ENCODE measurements at places on chromosomes 5 and 9. TPM values are rescaled to one million over a fixed set of nuclear protein-coding genes. Genes with fewer than 3 reads are reported as not detected.

GRCh38 chr5:54279960-54280359, 30.4 kb downstream of the ARL15 start:
- no peaks in the 10 kb centered on the region for H3K27me3 ChIP-seq
- no peak for DNase-seq
- H3K4me1 ChIP-seq = no peaks in the 10 kb centered on the region
- H3K27ac ChIP-seq = no peak overlapping the region
- H3K36me3 ChIP-seq = no peaks in the 10 kb centered on the region

S1PR3 gene
- total RNA-seq = 8.1 TPM

DNA sequence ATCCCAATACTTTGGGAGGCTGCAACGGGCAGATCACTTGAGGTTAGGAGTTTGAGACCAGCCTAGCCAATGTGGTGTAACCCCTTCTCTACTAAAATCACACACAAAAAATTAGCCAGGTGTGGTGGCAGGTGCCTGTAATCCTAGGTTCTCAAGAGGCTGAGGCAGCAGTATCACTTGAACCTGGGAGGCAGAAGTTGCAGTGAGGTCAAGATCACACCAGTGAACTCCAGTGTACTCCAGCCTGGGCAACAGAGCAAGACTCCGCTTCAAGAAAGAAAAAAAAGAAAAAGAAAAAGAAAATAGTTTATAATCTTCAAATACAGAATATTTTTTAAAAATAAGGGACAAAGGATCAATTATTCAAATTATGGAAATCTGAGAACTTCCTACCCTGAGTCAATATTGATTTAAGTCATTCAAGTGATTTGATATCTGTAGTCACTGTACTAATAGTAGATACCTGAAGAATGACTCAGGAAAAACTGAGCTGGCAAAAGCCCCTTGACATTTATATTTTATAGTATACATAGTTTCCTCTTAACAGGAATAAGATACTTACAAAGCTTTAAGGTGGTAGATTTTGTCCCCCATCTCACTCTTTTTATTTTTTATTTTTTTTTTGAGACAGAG, 61.8 kb downstream of the PTBP3 start:
- H3K36me3 ChIP-seq = no peaks in the 10 kb centered on the region
- H3K27ac ChIP-seq = no peak overlapping the region
- H3K27me3 ChIP-seq = no peaks in the 10 kb centered on the region

F2R gene
- 26.0 TPM for total RNA-seq

NKD2 gene
- 12.3 TPM for total RNA-seq

DNLZ gene
- 26.5 TPM for total RNA-seq

- H3K4me3 ChIP-seq = peak overlapping the region; percentile 80
- no peaks in the 10 kb centered on the region for H3K27me3 ChIP-seq
- H3K36me3 ChIP-seq = peaks cover 22% of the 10 kb centered on the region
- peaks cover 25% of the 10 kb centered on the region for H3K4me1 ChIP-seq
- DNase-seq = no peak
- peak overlapping the region; percentile 94 for H3K27ac ChIP-seq
These were observed 657 bp downstream of the MTRR start for GRCh38 chr5:7869474-7870136.

- H3K27me3 ChIP-seq = no peaks in the 10 kb centered on the region
- no peak overlapping the region for H3K4me3 ChIP-seq
- no peaks in the 10 kb centered on the region for H3K4me1 ChIP-seq
- no peak overlapping the region for H3K27ac ChIP-seq
These were observed 226.0 kb downstream of the GAS1 start for GRCh38 chr9:86721226-86721781.

SPATA31D4 gene
- total RNA-seq = not detected

DNA sequence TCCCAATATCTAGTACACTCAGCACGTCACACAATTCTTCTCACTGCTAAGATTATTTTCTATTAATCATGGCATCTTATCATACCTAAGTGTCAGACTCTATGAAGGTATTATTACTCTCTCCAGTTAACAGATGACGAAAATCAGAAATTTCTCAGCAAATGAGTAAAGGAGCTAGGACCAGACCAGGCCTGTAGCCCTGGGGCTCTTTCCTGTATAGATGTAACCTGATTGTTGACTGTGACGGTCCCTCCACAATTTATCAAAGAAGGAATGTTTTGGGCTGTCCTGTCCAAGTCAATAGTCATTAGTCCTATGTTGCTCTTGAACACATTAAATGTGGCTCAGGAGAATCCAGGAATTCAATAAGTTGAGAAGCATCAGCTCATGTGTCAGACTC, 106.2 kb downstream of the ST8SIA4 start:
- no peaks in the 10 kb centered on the region for H3K4me1 ChIP-seq
- H3K27ac ChIP-seq = no peak overlapping the region
- H3K36me3 ChIP-seq = no peaks in the 10 kb centered on the region
- no peaks in the 10 kb centered on the region for H3K27me3 ChIP-seq

GRCh38 chr5:67146574-67146973, 50.0 kb downstream of the CD180 start:
- H3K27me3 ChIP-seq = peaks cover 2% of the 10 kb centered on the region
- H3K27ac ChIP-seq = no peak overlapping the region
- H3K36me3 ChIP-seq = no peaks in the 10 kb centered on the region
- no peak for DNase-seq

GRCh38 chr5:167658889-167659288, 632.6 kb upstream of the WWC1 start:
- H3K36me3 ChIP-seq = no peaks in the 10 kb centered on the region
- no peak for DNase-seq
- H3K27me3 ChIP-seq = no peaks in the 10 kb centered on the region
- no peaks in the 10 kb centered on the region for H3K4me1 ChIP-seq
- H3K27ac ChIP-seq = no peak overlapping the region
- no peak overlapping the region for H3K4me3 ChIP-seq

FGFR4 gene
- 7.5 TPM for total RNA-seq

GRCh38 chr5:34452170-34452828, 203.8 kb upstream of the RAI14 start:
- DNase-seq = no peak
- H3K4me1 ChIP-seq = no peaks in the 10 kb centered on the region
- no peaks in the 10 kb centered on the region for H3K27me3 ChIP-seq
- no peaks in the 10 kb centered on the region for H3K36me3 ChIP-seq

DNA sequence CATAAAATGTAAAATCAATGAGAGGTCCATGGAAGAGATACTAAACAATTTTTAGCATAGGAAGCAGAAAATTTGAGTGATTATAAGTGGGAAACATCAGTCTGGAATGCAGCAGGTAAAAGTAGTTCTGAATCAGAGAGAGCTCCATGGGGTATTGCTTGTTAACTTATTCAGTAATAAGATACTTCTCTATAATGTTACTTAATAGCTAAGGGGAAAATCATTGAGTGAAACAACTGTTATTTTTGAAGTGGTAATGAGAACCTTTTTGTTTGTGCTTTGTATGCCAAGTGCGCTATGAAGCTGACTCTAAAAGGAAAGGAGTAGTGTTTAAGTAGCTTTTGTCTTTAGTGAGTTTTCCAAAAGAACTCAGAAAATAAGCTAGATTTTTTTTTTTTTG, 95.2 kb downstream of the ERBIN start:
- no peak overlapping the region for H3K27ac ChIP-seq
- H3K4me3 ChIP-seq = no peak overlapping the region
- no peaks in the 10 kb centered on the region for H3K27me3 ChIP-seq
- H3K4me1 ChIP-seq = no peaks in the 10 kb centered on the region
- H3K36me3 ChIP-seq = peaks cover 34% of the 10 kb centered on the region
- no peak for DNase-seq

GRCh38 chr9:116550696-116551436, 136.2 kb upstream of the TRIM32 start:
- no peak for DNase-seq
- no peak overlapping the region for H3K27ac ChIP-seq
- H3K27me3 ChIP-seq = no peaks in the 10 kb centered on the region
- H3K4me3 ChIP-seq = no peak overlapping the region
- H3K4me1 ChIP-seq = no peaks in the 10 kb centered on the region

DNA sequence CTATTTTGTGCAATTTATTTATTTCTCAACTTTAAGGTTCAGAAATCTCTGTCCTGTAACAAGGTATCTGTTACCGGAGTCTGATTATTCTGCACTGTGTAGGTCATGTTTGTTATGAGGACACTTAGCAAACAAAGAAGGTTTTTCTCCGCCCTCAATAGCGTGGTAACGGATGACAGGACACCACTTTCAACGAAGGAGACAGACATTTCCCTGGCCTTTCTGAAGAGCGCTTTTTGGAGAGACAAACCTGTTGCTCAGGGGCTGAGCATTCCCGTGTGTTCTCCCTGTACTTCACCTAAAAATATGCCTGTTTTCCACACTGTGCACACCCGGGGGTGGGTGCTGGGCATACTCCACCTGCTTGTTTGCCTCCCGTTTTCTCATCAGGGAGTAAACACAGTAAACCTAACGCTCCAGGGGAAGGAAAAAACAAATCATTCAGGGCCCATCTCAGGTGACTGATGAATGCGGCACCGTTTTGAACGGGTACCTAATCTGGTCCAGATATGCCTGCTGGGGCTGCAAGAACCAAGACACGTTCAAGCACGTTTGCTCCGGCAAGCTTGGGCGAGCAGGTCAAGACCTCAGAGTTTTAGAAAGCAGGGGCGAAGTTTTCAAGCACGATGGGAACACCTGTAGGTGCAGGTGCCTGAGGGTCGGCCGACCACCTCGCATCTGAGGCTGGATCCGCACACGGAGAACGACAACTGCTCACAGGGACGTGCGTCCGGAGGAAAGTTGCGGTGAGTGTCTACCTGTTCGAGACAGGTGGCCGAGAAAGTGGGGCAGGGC, 859 bp downstream of the RETREG1 start:
- DNase-seq = no peak
- H3K36me3 ChIP-seq = no peaks in the 10 kb centered on the region

DNA sequence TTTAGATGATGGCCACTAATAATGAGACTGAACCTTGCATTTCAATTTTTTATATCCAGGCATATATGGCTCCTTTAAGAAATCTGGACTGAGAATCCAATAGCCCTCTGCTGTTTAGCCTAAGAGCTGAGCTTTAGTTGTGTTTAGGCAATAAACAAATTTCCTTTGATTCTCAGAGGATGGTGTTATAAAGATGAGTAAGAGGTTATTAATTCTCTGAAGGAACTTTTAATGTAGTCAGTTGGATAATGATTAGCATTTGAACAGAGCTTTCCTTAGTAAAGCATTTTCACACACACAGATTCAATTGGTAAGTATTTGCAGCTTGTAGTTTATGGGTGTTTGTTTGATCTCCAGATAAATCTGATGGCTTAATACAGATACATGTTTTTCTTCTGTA, 149.6 kb downstream of the PRR16 start:
- no peaks in the 10 kb centered on the region for H3K27me3 ChIP-seq
- no peak overlapping the region for H3K27ac ChIP-seq
- H3K4me1 ChIP-seq = no peaks in the 10 kb centered on the region
- DNase-seq = no peak

DNA sequence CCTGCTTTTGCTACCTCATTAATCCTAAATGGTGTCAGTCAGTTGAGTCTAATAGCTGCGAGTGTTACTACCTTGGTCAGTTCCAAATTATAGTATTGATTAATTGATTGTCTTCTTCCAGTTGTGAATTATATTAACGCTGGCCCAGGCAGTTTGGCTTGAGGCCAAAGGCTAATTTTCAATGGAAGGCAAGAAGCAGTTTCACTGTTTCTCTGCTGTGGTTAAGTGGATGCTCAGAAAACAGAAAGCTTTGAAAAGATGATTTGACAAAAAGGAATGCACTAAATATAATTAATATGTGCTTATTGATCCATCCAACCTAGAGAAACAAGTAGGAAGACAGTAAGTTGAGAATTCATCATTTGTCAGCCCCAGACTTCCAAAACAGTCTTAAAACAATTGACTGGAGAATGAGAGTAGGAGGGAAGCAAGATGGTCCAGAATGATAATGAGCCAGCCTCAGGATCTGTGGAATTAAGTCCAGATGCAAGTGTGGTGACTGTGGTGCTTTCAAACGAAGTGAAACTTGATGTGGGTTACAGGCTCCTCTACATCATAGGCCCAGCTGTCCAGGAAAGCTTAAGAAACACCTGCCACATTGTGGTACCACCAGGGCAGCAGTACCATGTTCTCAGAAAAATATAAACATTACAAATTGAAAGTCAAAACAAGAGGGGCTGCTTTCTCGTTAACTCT, 1371.0 kb upstream of the DMAC1 start:
- H3K36me3 ChIP-seq = no peaks in the 10 kb centered on the region
- H3K27me3 ChIP-seq = no peaks in the 10 kb centered on the region
- no peak overlapping the region for H3K4me3 ChIP-seq
- no peaks in the 10 kb centered on the region for H3K4me1 ChIP-seq

SHOC1 gene
- 0.10 TPM for total RNA-seq

All from Panc1 (cell line).